ENCODE measurements at places on chromosomes 7 and 10. TPM values are rescaled to one million over a fixed set of nuclear protein-coding genes. Genes with fewer than 3 reads are reported as not detected.

Gene FFAR4
- 0.45 TPM for total RNA-seq

DNA sequence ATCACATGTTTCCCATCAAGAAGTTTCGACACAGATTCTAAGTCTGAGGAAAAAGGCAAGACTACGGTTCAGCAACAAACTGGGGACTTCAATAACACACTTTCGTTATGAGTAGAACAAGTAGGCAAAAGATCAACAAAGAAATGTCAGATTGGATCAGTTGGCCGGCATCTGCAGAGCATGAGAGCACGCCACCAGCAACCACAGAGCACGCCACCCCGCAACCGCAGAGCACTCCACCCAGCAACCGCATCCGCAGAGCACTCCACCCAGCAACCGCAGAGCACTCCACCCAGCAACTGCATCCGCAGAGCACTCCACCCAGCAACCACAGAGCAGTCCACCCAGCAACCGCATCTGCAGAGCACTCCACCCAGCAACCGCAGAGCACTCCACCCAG is 89.7 kb upstream of the FAM20C start:
- no peaks in the 10 kb centered on the region for H3K36me3 ChIP-seq
- H3K4me3 ChIP-seq: no peak overlapping the region
- no peak overlapping the region for H3K27ac ChIP-seq
- no peak for DNase-seq
- H3K27me3 ChIP-seq: no peaks in the 10 kb centered on the region

GRCh38 chr10:132812520-132812919 is 26.6 kb upstream of the NKX6-2 start:
- DNase-seq: no peak
- H3K27ac ChIP-seq: no peak overlapping the region
- no peaks in the 10 kb centered on the region for H3K36me3 ChIP-seq
- no peak overlapping the region for H3K4me3 ChIP-seq
- H3K4me1 ChIP-seq: no peaks in the 10 kb centered on the region
- no peaks in the 10 kb centered on the region for H3K27me3 ChIP-seq

GRCh38 chr10:130369645-130370381 is 233.6 kb downstream of the GLRX3 start:
- no peak for DNase-seq
- H3K4me1 ChIP-seq: no peaks in the 10 kb centered on the region
- H3K36me3 ChIP-seq: no peaks in the 10 kb centered on the region
- H3K27me3 ChIP-seq: no peaks in the 10 kb centered on the region
- no peak overlapping the region for H3K27ac ChIP-seq

DNA sequence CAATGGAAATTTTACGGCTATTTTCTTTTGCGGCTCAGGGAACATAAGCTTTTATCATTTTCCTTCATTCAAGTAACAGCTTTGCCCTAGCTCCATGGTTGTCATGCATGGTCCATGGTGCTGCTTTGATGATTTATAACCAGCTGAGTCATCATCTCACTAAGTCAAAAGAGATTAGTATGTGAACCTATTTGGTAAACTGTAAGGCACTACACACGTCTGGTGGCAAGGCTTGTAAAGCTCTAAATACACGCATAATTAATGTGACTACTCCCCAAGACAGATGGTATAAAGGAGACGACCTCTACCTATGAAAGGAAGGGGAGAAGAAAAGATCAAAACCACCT is 340.2 kb downstream of the KCNMA1 start:
- H3K4me1 ChIP-seq: peaks cover 47% of the 10 kb centered on the region
- DNase-seq: no peak
- H3K36me3 ChIP-seq: no peaks in the 10 kb centered on the region
- no peak overlapping the region for H3K4me3 ChIP-seq
- no peaks in the 10 kb centered on the region for H3K27me3 ChIP-seq

Measured in esophagus muscularis mucosa (tissue), 4 donors.